ENCODE measurements at places on chromosomes 11 and 22.

GRCh38 chr11:57480409-57481137 is 20.2 kb downstream of the RTN4RL2 start:
- peak; percentile 18 for DNase-seq

DNA sequence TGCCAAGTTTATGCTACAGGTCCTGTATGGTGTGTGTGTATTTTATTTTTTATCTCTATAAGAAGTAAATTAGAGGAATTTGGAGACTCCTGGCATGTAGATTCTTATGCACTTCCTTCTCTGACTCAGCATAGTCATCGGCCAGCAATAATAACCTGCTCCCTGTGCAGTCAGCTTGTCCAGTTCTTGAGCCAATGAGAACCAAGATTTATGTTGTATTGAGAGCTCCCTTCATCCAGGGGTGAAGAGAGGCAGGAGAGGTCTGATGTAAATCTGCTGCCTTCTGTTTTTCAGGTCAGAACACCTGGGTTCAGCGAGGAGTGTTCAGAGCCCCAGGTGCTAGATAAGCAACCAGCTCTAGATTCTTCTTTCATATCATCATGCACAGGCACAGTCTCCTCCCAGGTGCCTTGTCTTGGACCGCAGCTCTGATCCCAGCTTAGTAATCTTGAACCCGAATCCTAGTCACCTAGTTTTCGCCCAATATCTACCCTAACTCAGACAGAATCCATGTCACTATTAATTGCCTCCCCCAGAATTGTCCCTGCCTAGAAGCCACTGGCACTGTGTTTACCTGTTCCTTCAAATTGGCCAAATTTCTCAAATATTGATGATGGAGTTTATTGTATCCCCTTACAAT is 328.2 kb upstream of the NCAM1 start:
- DNase-seq: no peak

DNA sequence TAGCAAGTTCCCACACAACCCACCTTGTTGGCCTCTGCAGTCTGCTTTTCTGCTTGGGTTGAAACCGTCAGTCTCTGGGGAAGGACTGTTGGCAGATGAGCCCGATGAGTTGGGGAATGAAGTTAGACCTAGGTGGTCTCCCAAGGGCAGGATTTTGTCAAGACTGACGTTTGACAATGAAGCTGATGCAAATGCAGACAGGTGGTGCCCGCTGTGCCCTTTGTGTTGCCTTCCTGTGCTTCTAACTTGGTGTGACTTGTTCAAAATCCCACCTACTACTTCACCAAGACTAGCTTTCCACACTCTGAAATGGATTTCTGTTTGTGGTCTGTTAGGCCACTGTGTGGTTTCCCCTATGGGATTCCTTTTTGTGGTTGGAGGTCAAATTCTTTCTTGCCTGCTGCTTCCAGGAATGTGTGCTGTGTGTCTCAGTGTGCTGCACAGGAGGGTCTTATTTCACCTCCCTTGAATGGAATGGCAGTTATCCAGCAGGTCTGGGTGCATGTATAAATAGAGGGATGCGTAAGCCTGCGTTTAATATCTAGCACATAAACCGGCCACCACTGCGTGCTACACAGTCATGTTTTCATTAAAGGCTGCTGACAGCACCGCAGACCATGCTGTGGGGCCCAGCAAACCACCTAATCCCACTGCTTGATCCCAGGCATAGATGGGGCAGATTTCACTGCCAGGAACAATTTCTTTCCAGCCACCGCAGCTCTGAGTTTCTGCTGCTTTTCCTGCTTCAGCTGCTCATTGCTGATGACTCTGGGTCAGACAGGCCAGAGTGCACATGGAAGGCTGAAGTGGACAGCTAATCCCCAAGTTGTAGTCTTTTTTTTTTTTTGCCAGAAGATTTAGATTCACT is 44.8 kb downstream of the ADAMTS8 start:
- DNase-seq: no peak

- no peak for DNase-seq
Measured at GRCh38 chr11:110582728-110583432, 129.4 kb downstream of the ARHGAP20 start.

DNA sequence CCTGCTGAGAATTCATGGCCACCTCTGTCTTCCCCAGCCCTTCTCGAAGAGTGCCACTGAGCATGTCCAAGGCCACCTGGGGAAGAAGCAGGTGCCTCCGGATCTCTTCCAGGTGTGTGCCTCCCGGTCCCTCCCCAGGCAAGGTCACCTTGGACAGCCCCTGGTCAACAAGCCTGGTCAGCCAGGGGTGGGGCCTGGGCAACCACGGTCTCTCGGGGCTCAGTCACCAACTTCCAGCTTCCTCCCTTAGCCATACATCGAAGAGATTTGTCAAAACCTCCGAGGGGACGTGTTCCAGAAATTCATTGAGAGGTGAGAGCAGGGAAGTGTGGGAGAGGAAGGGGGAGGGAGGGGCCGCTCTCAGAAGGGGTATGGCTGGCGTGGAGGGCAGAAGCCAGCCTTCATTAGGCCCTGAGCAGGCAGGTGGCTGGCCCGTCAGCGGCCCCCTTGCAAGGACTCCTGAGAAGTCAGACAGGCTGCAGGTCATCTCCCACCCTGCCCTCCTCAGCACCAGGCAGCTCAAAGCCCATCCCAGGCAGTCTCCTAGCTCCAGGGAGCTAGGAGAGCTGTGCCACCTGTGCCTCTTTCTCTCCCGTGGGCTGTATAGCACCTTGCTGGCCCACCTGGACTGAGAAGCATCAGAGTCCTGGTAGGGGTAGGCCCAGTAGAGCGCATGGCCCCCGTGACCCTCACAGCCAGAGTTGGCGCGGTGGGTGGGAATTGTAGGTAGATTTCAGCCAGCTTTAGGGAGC is 9.3 kb upstream of the ANKRD13D start:
- DNase-seq: no peak

GRCh38 chr22:32606181-32606580 is 131.6 kb downstream of the FBXO7 start:
- no peak for DNase-seq

DNA sequence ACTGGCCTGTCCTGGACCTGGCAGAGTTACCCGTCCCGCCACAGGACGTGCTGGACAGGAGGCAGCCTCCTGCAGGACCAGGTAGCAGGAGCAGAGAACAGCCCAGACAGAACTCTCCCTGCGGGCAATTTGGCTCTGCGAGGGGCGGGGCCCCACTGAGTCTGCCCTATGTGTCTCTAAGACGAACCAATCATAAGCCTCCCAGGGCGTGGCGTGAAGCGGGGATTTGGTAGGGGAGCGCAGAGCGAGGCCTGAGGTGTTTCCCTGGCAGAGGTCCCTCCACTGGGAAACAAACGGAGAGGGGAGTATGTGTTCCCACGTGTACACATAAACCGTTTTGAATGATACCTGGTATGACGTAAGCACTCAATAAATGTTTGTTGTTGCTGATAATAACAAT is 7.4 kb downstream of the CD82 start:
- no peak for DNase-seq

DNA sequence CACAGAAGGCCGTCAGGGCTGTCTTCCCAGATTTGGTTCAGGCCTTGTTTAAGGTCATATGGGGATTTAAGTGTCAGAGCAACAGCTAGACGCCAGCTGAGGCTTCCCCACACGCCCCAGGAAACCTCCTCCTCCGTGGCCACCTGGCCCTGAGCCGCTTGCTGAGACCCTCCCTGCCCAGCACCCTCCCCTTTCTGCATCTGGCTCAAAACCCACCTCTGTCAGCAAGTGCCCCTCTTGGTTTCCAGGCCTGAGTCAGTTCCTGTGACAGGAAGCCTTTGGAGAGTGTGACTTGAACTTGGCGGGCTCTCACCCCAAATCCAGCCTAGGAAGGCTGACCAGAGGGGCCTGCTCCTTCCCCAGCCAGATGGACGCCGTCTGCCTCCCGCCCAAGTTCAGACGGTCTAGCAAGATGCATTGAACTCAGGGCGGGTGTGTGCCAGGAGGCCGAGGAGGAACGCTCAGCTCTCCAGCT is 561 bp downstream of the FXYD2 start:
- DNase-seq: no peak

- no peak for DNase-seq
Measured at GRCh38 chr11:75351791-75352587, 528 bp upstream of the ARRB1 start.

DNA sequence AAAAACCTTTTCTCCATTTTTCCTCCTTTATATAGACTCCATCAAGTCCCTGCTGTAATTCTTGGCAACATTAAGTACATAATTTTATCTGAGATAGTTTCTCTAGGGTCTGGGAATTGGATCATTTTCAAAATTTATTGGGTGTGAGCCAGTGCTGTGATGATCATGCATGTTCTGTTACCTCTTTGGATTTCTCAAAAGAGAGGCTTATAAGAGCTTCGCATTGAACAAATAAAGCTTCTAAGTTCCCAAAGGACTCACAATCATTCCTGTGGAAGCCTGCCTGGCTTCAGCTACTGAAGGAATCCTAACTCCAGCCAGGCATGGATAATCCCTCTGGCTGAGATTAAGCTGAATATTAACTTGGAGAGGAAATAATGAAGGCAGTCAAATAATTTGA is 208.5 kb downstream of the RAB38 start:
- DNase-seq: no peak

DNA sequence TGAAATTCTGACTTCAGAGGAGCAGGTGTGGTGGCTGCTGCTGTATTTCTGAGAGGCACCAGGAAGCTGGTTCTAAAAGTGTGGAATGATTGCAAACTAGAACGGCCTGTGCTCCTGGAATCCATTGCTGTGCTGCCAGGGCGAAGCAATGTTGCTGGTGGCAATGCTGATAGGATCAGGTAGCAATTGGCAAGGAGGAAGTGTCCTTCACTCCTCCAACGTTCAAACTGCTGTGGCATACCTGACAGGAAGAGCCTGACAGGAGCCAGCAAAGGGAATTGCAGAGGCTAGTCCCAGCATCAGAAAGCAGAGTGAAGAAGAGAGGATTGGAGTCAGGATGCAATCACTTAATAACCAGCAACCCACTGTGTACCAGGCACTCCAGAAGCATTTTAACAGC is 118.2 kb downstream of the FAR1 start:
- DNase-seq: no peak

DNA sequence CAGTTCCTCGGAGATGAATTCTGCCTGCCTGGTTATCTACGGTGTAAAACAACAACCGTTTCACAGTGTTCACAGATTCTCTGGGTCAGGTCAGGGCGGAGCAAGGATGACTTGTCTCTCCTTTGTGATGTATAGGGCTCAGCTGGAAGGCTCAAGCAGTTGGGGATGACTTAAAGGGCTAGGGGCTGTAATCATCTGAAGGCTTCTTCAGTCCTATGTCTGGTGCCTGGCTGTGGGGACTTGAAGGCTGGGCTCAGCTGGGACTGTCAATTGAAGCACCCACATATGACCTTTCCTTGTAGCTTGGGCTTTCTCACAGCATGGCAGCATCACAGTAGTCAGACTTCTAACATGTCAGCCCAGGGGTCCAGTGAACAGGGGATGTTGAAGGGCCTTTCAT is 29.3 kb downstream of the EIF3F start:
- DNase-seq: no peak

GRCh38 chr11:88178191-88178590 is 2.9 kb upstream of the RAB38 start:
- DNase-seq: no peak

GRCh38 chr11:70488171-70488703 is 89.9 kb downstream of the CTTN start:
- DNase-seq: no peak

DNA sequence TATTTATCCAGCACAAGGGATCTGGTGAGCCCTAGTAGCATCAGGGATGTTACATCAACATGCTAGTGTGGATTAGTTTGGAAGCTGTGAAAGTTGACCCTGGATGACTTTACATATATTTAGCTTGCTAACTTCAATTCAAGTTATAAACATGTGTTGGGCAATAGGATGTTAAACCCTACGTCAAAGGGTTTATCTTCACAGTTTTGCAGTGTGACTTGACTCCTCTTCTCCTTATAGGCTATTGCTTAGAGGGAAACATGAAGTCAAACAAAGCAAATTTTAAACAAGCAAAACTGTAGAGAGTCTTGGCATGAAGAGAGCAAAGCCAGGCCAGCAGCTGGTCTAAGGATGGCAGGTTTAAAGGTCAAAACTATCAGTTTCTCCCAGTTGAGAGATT is 11.3 kb upstream of the CTSC start:
- DNase-seq: no peak

- DNase-seq: no peak
Measured at GRCh38 chr11:8122173-8122764, 41.3 kb downstream of the TUB start.

- DNase-seq: peak; percentile 71
Measured at GRCh38 chr11:8671651-8672062, 10.8 kb downstream of the TRIM66 start.

DNA sequence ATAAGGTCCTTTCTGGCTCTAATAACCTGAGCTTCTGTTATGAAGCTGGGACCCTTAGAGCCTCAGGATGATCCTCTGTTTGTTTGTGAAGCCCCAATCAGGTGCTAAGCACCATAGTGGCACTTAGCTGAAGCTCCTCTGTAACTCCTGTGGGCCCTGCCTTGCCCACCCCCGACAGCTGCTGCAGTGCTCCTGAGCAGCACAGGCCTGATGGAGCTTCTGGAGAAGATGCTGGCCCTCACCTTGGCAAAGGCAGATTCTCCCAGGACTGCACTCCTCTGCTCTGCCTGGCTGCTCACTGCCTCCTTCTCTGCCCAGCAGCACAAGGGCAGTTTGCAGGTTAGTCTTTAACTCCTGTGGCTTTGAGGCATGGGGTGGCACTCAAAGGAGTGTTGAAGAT is 19.0 kb upstream of the CCDC134 start:
- no peak for DNase-seq

DNA sequence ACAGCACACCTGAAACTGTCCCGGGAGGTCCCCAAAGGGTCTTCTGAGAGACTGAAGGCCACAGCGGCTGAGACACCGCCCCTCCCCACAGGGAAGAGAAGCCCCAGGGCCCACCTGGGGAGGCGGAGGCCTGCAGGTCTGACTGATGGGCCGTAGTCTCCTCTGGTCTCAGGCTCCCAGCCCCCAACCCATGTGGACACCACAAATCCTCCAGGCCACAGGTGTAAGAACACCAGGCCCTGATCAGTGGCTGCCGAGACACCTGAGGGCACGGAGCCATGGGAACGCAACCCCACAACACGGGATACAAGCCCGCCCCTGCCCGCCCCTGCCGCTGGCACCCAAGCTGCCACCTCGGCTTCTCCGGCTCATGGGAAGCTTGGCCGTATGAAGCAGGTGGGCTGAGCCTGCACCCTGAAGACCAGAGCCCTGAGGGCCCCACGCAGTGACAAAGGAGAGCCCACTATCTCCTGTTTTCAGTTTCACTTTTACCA is 46.3 kb downstream of the BRD1 start:
- DNase-seq: no peak

DNA sequence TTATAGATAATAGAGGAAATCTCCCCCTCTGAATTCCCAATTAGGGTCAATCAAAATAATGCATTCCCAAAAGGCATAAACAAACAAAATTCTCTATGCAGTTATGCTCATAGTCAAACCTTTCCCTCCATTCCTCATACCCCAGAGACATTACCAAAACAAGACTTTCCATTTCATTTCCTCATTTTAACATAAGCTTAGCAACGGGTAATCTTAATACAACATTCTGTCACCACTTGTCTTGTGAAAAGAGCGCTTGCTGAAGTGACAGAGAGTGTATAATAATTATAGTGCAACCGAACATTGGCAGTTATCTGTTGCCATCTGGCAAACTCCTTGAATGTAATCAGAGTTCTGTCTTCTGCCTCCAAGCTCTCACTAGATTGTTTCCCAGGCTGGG is 1.2 kb upstream of the SLN start:
- no peak for DNase-seq

Data from COR-L47 (cell line).